GM23338 (cell line): ENCODE measurements at places on chromosomes 1 and 21. TPM values are rescaled to one million over a fixed set of nuclear protein-coding genes. Genes with fewer than 3 reads are reported as not detected.
A peak's percentile ranks its signal among the peaks of the same experiment; 100 is the strongest.

Gene DCST2
- polyA plus RNA-seq = 0.28 and 0.78 TPM in 2 replicates

- H3K36me3 ChIP-seq = no peaks in the 10 kb centered on the region
- no peaks in the 10 kb centered on the region for H3K4me1 ChIP-seq
- H3K4me3 ChIP-seq = no peak overlapping the region
- H3K27me3 ChIP-seq = no peaks in the 10 kb centered on the region
- DNase-seq = no peak
These were observed 684.0 kb downstream of the NCAM2 start for GRCh38 chr21:21682172-21682571.

Gene AMY2B
- polyA plus RNA-seq = 0.64 and 2.5 TPM in 2 replicates

GRCh38 chr1:109197158-109198042 is 16.3 kb upstream of the SARS1 start:
- no peak for DNase-seq
- H3K4me3 ChIP-seq = no peak overlapping the region
- H3K4me1 ChIP-seq = no peaks in the 10 kb centered on the region
- H3K27me3 ChIP-seq = no peaks in the 10 kb centered on the region

Gene RGS1
- not detected in 2 replicates for polyA plus RNA-seq

- H3K4me1 ChIP-seq = no peaks in the 10 kb centered on the region
- no peak overlapping the region for H3K27ac ChIP-seq
- H3K27me3 ChIP-seq = no peaks in the 10 kb centered on the region
- DNase-seq = no peak
These were observed 90.2 kb upstream of the NGF start for GRCh38 chr1:115428256-115428655.

Gene IVL
- polyA plus RNA-seq = not detected in 2 replicates

Gene LEFTY2
- polyA plus RNA-seq = 8.3 and 10.2 TPM in 2 replicates

DNA sequence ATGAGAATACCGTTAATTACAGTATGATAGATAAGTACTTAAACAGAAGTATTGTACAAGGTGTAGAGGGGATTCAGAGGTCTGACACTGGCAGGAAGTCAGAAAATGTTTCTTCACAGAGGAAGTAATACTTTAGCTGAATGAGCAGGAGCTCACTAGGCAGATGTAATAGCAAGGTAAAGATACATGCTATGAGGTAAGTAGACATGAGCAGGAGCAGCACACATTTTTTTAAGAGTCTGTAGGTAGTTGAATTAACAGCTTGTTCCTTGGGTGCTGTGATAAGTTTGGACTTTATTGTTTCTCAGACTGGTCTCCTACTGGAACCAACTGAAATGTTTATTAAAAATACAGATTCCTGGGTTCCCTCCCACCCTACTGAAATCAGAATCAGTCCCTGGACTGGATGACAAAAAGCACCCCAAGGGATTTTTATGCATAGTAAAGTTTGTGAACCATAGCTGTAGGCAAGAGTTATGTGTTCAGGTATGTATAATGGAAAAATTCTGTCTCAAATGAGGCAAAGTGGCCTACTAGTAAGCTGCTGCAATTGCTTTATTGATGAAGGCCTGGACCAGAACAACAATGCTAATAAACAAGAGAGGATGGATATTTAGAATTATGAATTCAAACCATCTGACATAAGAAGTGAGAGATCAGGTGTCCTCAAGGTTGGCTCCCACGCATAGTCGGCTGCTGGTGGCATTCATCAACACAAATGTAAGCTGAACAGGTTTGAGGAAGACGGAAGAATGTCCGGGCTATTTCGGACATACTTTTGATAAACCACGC is 902 bp downstream of the AP4B1 start:
- no peak for DNase-seq
- peaks cover 9% of the 10 kb centered on the region; the same call in 1 of the 2 replicates for H3K4me1 ChIP-seq
- H3K27ac ChIP-seq = peak overlapping the region; percentile 86
- H3K4me3 ChIP-seq = peak overlapping the region; percentile 85
- H3K27me3 ChIP-seq = no peaks in the 10 kb centered on the region

- 0 out of 2 replicates have a peak overlapping the region, but pooled peaks have one; percentile 19 for H3K27ac ChIP-seq
- H3K4me1 ChIP-seq = peaks cover 9% of the 10 kb centered on the region; the same call in 1 of the 2 replicates
- H3K4me3 ChIP-seq = no peak overlapping the region
- no peak for DNase-seq
- H3K27me3 ChIP-seq = no peaks in the 10 kb centered on the region
These were observed 2.0 kb upstream of the SRM start for GRCh38 chr1:11061652-11062365.

- DNase-seq = no peak
- H3K27me3 ChIP-seq = no peaks in the 10 kb centered on the region
- H3K4me3 ChIP-seq = no peak overlapping the region
- H3K4me1 ChIP-seq = no peaks in the 10 kb centered on the region
- H3K27ac ChIP-seq = no peak overlapping the region
- no peaks in the 10 kb centered on the region for H3K36me3 ChIP-seq
These were observed 28.3 kb upstream of the TNFRSF1B start for GRCh38 chr1:12138196-12139168.

DNA sequence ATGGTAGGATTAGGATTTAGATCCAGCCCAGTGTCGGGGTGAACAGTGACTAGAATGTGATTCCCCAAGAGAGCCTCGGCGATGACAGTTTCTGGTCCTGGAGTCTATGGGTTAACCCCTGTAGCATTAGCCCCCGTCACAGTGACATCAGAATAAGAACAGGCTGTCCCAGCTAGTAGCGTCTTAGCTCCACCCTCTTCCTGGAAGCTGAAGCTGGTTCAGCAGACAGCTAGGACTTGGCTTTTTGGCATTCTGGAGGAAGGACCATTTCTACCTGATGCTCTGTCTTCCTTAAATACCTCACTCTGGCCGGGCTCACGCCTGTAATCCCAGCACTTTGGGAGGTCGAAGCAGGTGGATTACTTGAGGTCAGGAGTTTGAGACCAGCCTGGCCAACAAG is 5.0 kb downstream of the NDUFS2 start:
- H3K27me3 ChIP-seq = no peaks in the 10 kb centered on the region
- peaks cover 46% of the 10 kb centered on the region for H3K36me3 ChIP-seq
- H3K4me1 ChIP-seq = peaks cover 4% of the 10 kb centered on the region; the same call in 1 of the 2 replicates
- H3K4me3 ChIP-seq = no peak overlapping the region
- no peak for DNase-seq

DNA sequence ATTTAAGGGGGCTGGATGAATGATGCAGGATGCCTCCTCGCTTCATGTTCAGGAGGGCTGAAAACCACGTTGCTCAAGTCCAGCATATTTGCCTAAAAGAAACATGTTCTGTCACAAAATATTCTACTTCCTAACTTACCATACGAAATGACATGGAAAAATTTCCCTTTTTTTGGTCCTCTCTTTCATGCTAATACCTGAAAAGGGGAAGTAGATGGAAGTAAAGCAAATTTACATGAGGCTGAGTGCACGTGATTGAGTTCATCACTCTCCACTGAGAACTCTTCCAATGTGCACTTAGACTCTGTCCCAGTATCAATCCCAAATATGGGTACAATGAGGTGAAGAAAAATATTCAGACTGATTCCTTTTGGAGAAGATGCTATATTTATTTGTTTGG is 23.0 kb downstream of the XCL2 start:
- peaks cover 15% of the 10 kb centered on the region; the same call in 1 of the 2 replicates for H3K4me1 ChIP-seq
- H3K36me3 ChIP-seq = 0 out of 2 replicates have a peak, but pooled peaks cover 3% of the 10 kb centered on the region
- no peak overlapping the region for H3K27ac ChIP-seq
- no peaks in the 10 kb centered on the region for H3K27me3 ChIP-seq
- DNase-seq = no peak

GRCh38 chr1:156260896-156261295 is 13.0 kb upstream of the PAQR6 start:
- H3K4me3 ChIP-seq = no peak overlapping the region
- H3K4me1 ChIP-seq = no peaks in the 10 kb centered on the region
- peaks cover 73% of the 10 kb centered on the region for H3K36me3 ChIP-seq
- no peak for DNase-seq
- H3K27ac ChIP-seq = no peak overlapping the region

Gene GJC2
- 0.15 and 0.23 TPM in 2 replicates for polyA plus RNA-seq

DNA sequence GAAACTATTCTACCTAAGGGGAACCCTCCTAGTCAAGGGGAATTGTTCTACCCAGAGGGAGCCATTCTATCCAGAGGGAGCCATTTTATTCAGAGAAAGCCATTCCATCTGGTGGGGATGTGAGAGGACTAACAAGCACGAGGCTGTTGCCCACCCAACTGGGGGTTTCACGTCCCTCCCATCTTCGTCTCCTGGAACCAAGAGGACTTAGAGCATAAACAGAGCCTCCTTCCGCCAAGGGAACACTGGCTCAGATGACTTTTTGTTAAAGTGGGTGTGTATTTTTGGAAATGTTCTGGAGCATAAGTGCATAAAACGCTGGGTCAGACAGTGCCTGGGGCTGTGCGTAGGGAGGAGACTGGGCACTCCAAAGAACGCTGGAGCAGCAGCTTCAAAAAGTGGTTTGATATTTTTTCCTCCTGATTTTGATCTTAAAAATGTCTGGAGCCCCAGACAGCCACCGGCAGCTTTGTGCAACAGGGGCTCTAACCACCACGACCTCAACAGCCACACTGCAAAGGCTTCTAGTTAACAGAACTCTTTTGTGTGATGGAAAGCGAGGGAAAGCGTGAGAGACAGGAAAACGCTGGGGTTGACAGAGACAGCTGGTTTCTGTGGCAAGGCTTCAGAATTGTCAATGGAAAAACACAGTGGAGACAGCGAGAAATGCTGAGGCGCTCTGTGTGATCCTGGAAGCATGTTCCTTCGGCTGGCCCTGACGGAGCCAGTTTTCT is 363.6 kb upstream of the CAMK1G start:
- no peaks in the 10 kb centered on the region for H3K27me3 ChIP-seq
- no peak for DNase-seq
- no peaks in the 10 kb centered on the region for H3K4me1 ChIP-seq
- H3K27ac ChIP-seq = no peak overlapping the region
- no peaks in the 10 kb centered on the region for H3K36me3 ChIP-seq

DNA sequence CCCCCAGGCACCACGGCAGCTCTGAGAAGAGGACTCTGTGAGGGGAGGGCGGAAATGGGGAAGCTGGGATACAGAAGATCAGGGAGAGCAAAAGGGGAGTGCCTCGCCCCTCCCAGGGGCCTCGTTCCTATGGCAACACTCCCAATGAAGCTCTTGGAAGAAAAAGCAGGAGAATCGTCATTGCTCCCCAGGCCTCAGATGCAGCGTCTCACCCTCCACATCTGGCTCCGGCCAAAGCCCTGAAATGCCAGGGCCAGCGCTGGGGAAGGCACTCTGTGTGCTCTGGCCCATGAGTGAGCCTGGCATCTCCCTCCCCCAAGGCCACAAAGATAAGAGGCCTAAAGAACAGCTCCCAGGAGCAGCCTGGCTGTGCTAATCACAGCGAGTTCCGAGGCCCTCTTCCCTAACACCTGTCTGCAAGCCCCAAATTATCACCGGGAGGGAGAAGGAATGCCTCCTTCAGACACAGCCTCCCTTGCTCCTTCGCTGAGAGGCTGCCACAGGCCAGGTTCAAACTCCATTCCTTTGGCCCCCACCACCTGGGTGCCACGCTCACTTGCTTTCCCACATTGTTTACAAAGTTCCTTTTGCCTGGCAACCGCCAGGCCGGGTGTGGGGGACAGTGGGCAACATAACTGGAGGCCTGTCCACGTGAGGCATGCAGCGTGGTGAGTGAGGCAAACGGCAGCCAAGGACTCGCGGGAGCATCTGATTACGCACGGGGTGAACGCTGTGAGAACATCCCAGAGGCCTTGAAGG is 27.8 kb downstream of the ECE1 start:
- H3K4me3 ChIP-seq = no peak overlapping the region; the same call in 1 of the 2 replicates
- H3K36me3 ChIP-seq = no peaks in the 10 kb centered on the region
- DNase-seq = peak; percentile 59
- H3K27ac ChIP-seq = peak overlapping the region; percentile 69
- H3K27me3 ChIP-seq = no peaks in the 10 kb centered on the region
- peaks cover 13% of the 10 kb centered on the region for H3K4me1 ChIP-seq

GRCh38 chr21:45316871-45317397 is 29.2 kb upstream of the POFUT2 start:
- H3K4me3 ChIP-seq = no peak overlapping the region
- no peaks in the 10 kb centered on the region for H3K4me1 ChIP-seq
- no peak overlapping the region for H3K27ac ChIP-seq
- DNase-seq = no peak
- no peaks in the 10 kb centered on the region for H3K36me3 ChIP-seq

DNA sequence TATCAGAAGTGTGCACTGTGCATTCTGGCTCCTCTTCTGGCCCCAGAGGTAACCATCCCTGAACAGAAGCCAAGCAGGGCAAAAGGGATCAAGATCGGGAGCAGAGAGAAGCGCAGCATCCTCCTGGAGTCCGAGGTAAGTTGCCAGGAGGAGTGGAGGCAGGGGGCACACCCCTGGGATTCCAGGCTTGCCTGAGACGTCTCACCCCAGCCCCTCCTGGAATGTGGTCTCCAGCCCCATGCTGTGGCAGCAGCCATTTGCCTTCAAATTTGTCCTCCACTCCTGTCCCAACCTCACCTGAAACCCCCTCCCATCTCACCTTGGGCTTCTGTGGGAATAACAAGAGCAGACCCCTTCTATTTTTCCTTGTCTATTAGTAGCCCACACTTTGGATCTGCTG is 10.1 kb downstream of the LRRC71 start:
- H3K4me1 ChIP-seq = no peaks in the 10 kb centered on the region; the same call in 1 of the 2 replicates
- H3K4me3 ChIP-seq = no peak overlapping the region
- peak; percentile 26 for DNase-seq

Gene CLCC1
- polyA plus RNA-seq = 13.8 and 18.4 TPM in 2 replicates

DNA sequence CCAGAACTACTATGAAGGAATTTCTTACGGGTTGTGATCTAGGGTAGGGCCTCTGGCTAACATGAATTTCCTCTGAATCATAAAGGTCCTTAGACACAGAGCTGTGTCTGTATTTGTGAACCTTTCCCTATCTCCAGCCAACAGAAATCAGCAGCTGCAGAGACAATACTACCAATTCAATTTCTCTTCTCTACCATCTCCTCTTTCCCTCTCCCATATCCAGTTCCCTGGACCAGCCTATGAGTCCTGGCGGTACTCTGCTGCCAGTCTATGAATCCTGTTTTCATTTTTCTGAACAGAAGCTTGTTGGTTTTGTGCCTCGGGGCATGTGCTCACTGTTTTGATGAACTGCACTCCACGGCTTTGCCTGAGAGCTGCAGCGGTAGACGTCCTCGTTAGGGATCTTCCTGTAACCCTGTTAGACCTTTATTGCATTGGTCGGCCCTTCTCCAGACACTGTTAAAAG is 458.0 kb upstream of the VAMP3 start:
- no peaks in the 10 kb centered on the region for H3K4me1 ChIP-seq
- H3K27ac ChIP-seq = no peak overlapping the region
- no peaks in the 10 kb centered on the region for H3K36me3 ChIP-seq
- no peak for DNase-seq
- H3K4me3 ChIP-seq = no peak overlapping the region

DNA sequence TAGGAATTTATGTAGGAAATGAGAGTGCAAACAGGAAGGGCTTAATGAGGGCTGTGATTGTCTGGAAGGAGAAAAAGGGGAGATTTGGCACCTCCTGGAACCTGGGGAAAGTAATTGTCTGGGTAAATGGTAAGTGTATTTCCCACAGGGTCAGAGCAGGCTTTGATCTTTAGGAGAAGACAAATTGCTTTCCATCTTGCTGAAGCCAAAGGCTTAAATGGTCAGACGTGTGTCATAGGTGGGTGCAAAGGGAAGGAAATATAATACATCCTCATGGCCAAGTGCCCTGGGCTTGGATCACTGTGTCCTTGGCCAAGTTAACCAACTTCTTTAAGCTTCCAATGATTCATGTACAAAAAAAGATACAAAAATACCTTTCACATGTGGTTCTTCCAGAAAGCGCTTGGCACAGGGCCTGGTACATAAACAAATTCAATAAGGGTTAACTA is 1.3 kb upstream of the DUSP23 start:
- DNase-seq = no peak
- no peak overlapping the region for H3K4me3 ChIP-seq
- H3K4me1 ChIP-seq = peaks cover 16% of the 10 kb centered on the region
- no peaks in the 10 kb centered on the region for H3K27me3 ChIP-seq
- no peak overlapping the region for H3K27ac ChIP-seq
